Neural progenitor cell (in vitro differentiated cells): ENCODE measurements at places on chromosomes 5 and 9. TPM values are rescaled to one million over a fixed set of nuclear protein-coding genes. Genes with fewer than 3 reads are reported as not detected.

DNA sequence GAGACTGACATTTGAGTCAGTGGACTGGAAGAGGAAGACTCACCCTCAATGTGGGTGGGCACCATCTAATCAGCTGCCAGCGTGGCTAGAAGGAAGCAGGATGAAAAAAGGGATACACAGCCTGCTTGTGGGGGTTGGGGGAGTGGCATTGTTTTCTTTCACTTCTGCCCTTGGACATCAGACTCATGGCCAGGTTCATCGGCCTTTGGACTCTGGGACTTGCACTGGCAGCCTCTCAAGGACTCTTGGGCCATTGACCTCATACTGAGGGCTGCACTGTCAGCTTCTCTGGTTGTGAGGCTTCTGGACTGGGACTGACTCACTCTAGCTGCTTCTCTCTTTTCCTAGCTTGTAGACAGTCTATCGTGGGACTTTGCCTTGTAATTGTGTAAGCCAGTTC lies 374.9 kb downstream of the TLE1 start:
- DNase-seq, result no peak

- peak; percentile 28 for DNase-seq
These were observed 57.0 kb upstream of the MROH2B start for GRCh38 chr5:41127967-41128690.

- DNase-seq, result no peak
These were observed 13.7 kb upstream of the CARTPT start for GRCh38 chr5:71705421-71705820.

GRCh38 chr5:175444060-175444904 lies at the start of gene DRD1:
Gene DRD1 (minus strand): TSS chr5:175444182. CDS start chr5:175443099, 1,083 bp downstream.
- peak; percentile 85 for DNase-seq

- no peak for DNase-seq
These were observed 267.5 kb downstream of the MSX2 start for GRCh38 chr5:174991847-174992246.

- no peak for DNase-seq
These were observed 557.8 kb upstream of the TLE4 start for GRCh38 chr9:79013715-79014610.

DNA sequence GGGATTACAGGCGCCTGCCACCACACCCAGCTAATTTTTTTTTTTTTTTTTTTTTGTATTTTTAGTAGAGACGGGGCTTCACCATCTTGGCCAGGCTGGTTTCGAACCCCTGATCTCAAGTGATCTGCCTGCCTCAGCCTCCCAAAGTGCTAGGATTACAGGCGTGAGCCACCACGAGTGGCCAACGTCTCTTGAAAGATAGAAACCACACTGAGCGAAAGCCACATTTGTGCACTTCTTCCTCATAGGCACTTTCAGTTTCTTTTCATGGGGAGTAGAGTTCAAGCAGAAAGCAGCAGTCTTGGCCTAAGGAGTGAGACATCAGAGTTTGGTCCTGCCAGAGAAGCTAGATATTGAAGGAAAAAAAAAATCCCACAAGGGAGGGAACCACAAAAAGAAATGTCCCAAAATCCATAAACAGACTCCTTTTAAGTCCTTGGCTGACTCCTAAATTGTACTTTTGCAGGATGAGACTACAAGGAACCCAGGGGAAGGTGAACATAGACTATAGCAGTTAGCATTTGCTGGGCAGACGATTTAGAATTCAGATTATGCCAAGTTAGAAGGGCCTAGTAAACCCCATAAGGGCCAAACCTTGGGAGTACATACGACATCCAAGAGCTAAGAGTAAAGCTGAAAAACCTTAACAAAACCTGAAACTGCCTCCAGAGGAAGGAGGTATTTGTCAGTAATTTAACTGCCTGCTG lies 43.9 kb upstream of the GLIPR2 start:
- no peak for DNase-seq

DNA sequence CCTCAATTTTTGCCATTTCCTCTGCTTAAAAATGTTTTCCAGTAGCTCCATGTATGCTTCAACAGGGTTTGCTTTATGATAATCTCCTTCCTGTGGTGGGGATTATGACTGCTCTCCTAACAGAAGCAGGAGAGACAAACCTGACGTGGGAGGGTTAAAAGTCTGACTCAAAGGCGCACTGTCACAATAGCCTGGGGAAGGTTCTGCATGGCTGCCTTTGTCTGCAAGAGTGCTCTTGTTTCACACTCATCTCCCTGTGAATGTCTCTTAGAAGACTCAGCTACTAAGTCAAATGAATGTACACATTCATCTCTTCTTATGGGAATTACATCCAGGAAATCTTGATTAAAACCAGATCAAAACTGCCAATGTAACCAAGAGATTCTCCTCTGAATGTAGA lies 90.9 kb upstream of the MTAP start:
- peak; percentile 84 for DNase-seq

DNA sequence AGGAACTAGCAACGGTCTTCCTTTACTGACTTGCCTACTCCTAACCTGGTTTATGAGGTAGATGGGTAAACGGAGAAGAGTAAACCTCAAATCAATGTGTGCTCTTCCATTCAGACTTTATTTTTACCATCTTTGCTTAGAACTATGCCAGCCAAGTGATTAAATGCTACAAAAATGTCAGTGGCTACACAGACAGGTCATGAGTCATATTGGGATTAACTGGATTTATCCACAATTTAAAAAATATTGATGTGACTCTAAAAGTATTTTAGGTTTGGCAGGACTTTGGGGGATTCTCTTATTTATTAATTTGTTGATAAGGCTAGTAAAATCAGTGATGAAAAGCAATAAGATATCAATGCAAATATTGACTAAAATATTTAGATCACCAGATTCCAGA lies 275.0 kb downstream of the PLK2 start:
- no peak for DNase-seq

DNA sequence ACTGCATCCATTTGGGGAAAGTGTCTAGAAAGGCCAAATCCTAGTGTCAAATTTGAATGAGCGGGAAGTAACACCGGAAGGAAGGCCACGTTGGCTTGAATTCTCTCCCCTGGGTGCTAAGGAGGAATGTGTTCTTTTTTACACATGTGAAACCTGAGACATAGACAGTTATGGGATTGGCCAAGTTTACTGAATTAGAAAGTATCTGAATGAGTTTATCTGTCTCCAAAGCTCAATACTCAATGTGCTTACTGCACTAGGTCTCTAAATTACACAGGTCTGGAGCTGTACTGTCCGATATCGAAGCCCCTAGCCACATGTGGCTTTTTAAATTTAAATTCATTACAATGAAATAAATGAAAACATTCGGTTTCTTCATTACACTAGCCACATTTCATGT lies 6.0 kb downstream of the DMRT1 start:
- no peak for DNase-seq

DNA sequence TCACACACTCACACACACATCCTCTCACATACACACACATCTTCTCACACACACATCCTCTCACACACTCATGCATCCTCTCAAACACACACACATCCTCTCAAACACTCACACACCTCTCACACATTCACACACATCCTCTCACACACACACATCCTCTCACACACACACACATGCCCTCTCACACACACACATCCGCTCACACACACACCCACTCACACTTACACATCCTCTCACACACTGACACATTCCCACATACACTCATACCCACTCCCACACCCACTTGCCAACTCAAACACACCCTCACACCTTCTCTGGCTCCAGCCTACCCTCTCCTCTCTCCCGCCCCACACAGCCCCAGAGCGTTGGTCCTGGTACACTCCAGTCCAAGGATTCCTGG lies 127.9 kb upstream of the SLC30A5 start:
- DNase-seq, result no peak

DNA sequence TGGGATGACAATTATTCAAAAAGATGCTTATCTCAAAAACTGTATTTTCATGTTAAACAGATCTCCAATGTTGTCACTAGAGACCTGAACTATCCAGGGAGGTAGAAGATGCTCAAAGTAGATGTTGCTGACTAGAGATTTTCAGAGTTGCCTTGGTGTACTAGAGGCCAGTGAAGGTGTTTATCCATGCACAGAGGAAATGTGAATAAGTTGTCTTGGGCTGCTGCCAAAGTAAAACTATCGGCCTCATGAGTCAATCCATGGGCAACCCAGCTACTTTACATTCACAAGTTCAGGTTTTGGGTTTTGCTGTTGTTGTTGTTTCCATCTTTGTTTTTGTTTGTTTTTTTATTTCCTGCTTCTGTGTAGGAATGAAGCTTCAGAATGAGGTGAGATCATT lies 141.1 kb upstream of the RANBP3L start:
- no peak for DNase-seq

DNA sequence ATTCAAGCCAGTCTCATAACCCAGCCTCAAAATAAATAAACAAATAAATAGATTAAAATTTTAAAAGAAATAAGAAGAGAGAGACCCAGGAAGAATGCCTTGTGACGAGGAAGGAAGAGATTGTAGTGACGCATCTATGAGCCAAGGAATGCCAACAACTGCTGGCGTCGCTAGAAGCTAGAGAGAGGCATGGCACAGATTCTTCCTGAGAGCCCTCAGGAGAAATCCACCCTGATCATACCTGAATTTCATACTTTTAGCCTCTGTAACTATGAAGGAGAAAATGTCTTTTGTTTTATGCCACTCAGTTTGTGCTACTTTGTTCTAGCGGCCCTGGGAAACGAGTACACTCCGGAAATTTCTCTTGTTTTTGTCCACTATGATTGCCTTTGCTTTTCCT lies 103.9 kb downstream of the C9orf50 start:
- no peak for DNase-seq

- peak; percentile 3 for DNase-seq
These were observed 807.9 kb downstream of the PRELID2 start for GRCh38 chr5:145027286-145027685.

DNA sequence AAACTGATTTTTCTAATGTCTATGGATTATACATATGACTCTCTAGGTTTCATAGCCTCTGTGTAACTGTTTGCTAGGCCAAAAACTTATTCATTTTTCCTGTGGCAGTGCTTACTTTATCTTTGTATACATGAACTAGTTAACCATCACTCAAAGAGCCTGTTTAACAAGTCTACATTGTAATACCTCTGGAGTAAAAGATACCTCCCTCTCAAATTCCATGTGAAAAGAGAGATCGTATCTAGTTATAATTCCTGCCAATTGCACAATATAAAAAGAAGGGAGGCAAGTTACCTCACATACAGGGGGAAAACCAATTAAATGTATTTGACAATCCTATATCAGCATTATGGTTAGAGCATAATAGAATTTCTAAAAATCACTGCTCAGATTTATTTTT lies 271.9 kb upstream of the ST8SIA4 start:
- DNase-seq, result no peak

DNA sequence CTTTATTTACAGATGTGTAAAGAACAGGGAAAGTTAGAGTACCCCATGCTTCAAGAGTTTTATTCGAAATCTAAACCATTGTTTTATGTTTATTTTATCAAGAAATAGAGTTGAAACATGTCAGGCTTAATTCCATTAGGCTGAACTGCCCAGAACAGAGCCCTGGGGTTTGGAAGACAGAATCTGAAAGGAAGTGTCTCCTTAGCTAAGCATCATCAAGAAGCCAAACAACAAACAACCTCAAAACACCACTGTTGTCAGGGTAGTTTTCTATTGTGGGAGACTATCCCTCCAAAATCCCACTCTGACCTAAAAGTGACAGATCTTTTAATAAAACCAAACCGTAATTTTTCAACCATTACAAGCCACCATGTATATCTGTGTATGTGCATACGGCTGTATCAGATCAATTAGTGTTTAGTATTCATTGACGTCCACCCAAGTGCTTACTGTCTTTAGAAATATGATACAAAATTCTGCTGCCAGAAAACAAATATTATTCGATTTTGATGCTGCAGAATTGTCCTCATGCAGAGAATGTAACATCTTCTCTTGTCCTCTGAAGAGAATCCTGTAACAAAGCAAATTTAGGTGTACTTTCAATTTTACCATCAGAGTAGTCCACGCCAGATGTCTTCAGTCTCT lies 271.9 kb upstream of the TMEM161B start:
- DNase-seq, result no peak

DNA sequence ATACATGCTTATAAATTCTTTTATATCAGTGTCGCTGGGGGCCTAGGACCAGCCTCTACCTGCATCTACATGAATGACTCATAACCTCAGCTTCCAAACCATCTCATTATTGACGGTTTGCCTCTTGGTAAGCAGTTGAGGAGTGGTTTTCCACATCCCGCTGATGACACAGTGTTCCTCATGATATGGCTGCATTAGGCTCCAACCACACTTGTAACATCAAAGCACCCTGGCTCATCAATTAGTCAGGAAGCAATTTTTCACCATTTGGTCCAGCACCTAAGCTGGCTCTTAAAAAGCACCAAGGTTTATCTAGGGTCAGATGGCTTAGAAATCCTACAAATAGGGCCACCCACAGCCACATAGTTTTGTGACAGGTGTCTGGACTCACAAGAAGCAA lies 402.4 kb downstream of the ARHGEF28 start:
- no peak for DNase-seq

DNA sequence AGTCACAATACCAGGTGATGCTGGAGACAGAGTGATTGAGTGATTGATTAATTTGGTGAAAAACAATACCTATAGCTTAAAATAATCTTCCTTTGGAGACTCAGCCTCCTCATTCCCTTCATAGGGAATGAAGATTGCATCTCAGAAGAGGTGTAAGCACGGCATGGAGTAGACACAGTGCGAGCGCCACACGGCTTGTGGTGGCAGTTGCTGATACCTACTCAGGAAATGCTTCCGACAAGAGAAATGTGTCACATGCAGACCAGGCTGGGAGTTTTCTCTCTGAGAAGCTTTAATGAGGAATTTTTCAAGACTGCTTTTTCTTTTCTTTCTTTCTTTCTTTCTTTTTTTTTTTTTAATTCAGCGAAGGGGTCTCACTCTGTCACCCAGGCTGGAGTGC lies 211.8 kb upstream of the OTULINL start:
- no peak for DNase-seq

DNA sequence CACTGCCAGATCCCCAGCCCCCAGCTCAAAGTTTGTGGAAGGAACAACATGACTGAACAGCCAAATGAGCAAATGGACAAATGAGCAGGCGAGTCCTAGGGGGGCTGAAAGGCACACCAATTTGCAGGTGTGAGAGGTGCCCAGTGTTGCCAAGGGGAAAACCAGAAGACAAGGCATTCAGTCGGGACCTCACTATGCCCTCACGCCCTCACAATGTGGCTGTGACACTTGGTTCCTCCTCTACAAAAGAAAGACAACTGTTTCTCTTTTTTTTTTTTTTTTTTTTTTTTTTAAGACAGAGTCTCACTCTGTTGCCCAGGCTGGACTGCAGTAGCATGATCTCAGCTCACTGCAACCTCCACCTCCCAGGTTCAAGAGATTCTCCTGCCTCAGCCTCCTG lies 28.0 kb downstream of the TNIP1 start:
- no peak for DNase-seq

Gene SREK1
- 80.5 and 95.6 TPM in 2 replicates for total RNA-seq

Gene IFNK
- total RNA-seq, result not detected in 2 replicates

Gene PCDHGA8
- 2.3 and 3.3 TPM in 2 replicates for total RNA-seq

Gene FGFR4
- total RNA-seq, result 8.2 and 41.3 TPM in 2 replicates

Gene PHYHD1
- 15.2 and 19.0 TPM in 2 replicates for total RNA-seq

Gene CLPTM1L
- 74.8 and 79.9 TPM in 2 replicates for total RNA-seq

Gene HRH2
- 0.19 TPM in 1 of 2 replicates, not detected in the other for total RNA-seq

Gene BTNL3
- total RNA-seq, result 0.34 TPM in 1 of 2 replicates, not detected in the other

Gene PCDHGA1
- total RNA-seq, result 1.0 and 1.5 TPM in 2 replicates

Gene SHISAL2B
- 10.4 and 17.8 TPM in 2 replicates for total RNA-seq

Gene SPAG8
- total RNA-seq, result 1.3 and 1.6 TPM in 2 replicates
